SK-N-DZ (cell line): ENCODE measurements at places on chromosomes 12 and 14.

DNA sequence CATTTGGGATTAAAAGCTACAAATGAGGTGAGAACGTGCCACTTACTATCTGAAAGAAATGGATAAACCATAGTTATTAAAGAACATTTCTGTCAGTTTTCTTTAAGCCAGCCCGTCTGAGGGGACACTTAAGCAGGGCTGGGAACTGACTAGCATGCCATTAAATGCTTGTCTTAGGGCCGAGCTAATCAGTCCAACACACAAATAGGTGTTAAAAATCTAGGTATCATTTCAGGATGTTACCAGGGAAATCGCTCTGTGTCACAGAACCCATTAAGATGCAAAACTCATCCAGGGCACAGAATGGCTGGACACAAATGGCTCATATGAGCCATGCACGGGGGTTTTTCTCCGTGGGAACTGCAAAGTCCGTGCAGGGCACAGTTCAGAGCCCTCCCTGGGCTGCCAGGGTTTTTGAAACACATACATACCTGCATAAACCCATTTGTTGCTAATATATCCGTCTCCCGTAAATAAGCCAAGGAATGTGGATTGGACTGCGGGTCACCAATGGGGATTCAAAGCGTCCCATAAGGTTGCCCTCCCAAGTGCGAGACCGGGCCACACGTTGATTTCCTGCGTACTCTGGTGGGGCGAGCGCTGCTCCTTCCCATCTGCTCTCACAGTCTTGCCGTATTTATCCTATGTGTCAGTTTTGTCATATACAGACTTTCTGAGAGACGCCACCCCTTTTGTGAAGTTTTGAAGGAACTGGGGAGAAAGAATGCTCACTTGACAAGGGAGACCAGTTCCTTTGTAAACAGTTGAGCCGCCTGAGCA lies 5.4 kb upstream of the GSC start:
- DNase-seq, result no peak

GRCh38 chr12:64459394-64459891 lies 7.5 kb downstream of the TBK1 start:
- no peak for DNase-seq

DNA sequence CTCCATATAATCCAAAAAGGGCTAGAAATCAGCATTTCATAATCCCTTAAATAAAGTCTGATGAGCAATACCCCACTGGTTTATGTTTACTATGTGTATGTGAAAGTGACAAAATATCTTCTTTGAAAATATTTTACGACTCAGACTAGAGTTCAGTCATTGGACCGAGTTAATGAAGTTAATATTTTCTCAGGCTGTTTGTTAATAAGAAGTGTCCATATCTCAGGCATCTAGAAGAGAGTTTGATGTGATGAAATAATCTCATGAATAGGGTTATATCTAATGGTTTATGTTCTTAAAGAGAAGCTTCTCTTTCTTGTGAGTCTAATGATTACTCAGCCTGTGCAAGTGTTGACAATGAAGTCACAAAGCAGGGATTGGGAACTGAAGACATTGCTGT lies 51.8 kb downstream of the WIF1 start:
- no peak for DNase-seq

DNA sequence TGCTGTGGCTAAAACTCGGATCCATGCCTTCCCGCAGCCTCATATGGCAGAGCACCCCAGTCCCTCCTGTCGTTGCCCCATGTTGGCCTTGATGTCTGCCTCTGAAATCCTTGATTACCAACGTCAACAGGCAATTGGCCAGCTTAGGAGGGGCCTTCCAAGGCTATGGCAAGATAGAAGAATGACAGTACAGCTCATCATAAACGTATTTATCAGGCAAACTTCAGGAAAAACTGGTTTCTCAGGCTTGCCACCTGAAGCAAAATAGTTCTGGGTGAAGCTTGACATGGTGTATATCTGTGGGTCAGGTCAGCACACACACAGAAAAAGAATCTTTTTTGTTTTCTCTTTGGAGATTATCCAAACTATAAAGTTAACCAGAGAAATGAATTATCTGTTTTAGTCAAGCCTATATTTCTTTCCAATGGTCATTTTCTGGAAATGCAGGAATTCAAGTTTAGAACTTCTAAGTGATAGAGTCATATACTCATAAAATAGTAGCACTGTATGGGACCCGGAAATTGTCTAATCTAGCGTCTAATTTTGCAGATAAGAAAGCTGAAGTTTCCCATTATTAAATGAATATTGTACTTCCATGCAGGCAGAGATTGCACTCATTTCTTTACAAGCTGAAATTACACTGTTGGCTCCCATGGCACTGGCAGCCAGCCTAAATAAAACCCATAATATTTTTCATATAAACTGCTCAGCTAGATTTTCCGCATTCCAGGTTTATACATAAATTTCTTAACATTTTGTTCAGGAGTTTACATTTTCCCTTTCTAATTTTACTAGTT lies 24.4 kb upstream of the DUSP16 start:
- no peak for DNase-seq
